ENCODE measurements at places on chromosomes 12 and 14. TPM values are rescaled to one million over a fixed set of nuclear protein-coding genes. Genes with fewer than 3 reads are reported as not detected.

GRCh38 chr12:632102-632696 is 31.0 kb downstream of the NINJ2 start:
- DNase-seq: no peak

DNA sequence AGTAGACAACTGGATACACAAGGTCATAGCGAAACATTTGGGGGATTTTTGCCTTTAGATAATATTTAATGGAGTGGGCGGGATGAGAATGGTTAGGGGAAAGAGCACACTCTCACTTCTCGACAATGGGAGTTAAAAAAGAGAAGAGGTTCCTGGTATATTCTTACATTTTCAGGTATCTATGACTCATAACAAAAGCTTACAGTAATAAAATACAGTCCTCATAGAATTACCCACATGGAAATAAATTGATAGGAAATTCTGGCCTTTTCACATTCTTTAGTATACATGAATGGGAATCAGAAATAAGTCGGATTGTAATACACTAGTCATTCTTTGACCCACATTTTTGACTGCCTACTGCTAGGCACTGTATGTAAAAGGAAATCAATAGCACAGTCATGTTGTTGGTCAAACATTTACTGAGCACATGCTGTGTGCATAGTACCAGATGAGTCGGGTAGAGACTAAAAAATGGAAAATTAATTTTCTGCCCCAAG is 8.2 kb upstream of the CRADD start:
- DNase-seq: no peak

DNA sequence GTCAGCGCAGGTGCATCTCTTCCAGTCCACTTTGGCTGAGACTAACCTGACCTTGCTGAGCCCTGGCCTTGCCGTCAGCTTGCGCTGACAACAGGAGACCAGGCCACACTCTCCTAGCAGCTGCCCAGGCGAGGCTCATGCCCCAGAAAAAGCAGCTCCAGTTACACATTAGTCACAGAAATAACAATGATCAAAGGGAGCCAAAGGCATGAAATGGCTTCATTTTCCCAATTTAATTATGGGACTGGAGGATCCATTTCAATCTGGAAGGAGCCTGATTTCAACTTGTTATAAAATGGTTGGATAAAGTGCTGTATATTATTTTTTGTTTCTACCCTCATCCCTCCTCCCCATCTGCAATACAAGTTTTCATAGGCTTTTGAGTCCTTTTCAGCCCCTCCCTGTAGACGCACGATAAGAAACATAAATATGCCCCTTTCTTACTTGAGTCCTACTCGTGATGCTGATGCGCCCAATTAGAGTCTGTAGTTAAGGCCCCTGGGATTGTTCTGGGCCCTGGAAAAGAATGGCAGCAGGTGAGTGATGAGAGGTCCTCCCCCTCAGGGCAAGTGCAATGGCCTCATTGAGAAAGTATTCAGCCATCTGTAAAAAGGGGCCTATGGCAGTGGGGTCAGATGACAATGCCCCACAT is 376.0 kb downstream of the C12orf75 start:
- DNase-seq: no peak

GRCh38 chr12:78331753-78332152 is 501.1 kb downstream of the NAV3 start:
- no peak for DNase-seq

GRCh38 chr14:42804141-42804540 is 1197.5 kb downstream of the LRFN5 start:
- DNase-seq: no peak

DNA sequence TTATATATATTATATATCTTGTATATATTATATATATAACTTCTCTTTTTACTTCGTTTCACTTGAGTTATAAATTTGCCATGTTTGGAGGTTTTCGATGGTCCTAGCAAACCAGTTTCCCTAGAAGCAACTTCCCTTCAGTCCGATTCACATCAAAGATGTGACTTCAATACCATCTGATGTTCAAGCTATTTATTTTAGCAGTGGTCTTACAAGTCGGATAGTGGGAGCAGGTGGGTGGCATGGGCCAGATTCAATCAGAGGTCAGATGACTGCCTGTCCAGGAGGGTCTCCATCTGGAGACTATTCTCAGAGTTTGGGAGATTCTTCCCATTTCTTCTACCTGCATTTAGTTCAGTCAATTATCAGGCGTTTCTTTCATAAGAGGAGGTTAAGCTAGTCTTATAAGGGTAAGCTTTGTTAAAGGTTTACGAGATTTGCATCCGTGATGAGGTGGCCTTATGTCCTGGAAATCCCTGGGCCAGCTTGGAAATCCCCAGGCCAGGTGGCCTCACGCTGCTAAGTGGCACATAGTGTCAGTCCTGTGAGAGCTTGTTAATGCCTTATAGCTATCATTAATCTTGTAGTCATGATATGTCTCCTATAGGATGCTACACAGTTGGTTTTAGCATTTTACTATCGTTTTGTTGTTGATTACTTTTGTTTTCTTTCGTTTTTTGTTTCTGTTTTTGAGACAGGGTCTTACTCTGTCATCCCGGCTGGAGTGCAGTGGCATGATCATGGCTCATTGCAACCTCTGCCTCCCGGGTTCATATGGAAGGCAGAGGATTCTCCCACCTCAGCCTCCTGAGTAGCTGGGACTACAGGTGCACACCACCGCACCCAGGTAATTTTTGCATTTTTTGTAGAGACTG is 145.8 kb downstream of the BICD1 start:
- DNase-seq: no peak

The NGB gene
- not detected for total RNA-seq

GRCh38 chr14:96626916-96627315 is 124.7 kb downstream of the PAPOLA start:
- no peak for DNase-seq

DNA sequence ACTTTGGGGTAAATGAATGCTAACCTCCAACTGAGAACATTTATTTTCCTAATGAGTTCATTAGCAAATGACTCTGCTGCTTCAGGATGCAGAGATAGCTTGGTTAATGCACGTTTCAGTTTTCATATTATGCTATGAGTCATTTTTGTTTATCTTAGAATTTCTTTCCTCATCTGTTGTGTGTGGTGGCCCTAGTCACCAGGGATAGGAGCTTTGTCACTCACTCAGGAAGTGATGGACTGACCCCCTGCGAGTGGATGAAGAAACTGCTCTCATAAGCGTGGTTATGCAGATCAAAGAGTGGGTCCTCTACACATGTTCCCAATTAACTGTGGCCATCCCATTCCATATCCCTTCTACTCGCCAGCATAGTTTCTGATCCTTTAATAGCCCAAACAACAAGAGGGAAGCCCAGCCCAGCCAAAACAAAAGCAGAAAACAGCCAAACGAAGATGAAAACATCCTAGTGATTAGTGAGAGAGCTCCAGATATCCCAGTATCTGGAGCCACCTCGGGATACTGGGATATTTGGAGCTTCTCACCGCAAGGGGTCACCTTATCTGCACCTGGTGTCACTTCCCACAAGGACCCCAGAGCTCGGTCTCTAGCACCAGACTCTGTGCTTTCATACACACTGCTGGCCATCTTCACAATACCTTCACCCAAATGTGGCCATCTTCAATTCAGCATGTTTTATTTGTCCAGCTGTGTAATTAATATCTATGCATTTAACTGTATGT is 8.6 kb downstream of the TC2N start:
- DNase-seq: no peak

DNA sequence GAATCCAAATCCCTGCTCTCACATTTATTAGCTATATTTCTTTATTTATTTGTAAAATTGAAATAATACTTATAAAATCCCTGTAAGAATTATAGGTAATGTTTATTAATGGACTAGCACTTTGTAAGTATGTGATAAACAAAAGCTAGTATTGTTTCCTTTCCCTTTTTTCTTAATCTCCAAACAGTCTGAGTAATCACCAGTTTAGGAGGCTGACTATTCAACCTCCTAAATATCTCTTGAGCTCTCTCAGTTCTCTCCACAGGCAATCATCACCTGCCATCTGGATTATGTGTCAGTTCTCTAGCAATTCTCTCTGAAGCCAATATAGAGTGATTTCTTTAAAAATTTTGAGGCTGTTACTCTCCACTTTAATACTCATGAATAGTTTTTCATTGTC is 9.2 kb upstream of the LYZ start:
- DNase-seq: no peak

- no peak for DNase-seq
Measured at GRCh38 chr12:27967551-27968054, 4.9 kb downstream of the PTHLH start.

The PPP4R4 gene
- 4.4 TPM for total RNA-seq

DNA sequence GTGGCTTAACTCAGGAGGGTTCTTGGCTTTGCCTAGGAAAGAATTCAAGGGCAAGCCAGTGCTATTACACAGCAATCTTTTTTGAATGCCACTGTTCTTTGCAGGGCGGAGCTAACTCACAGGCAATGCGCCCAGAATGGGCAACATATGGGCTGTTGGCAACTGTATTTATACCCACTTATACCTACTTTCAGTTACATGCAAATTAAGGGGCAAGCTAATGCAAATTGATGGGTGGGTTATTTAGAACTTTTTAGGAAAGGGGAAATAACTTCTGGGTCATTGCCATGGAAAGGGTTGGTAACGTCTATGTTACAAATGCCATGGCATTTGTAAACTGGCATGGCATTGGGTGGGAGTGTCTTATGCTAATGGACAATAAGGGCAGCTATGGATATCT is 85.4 kb downstream of the C12orf50 start:
- no peak for DNase-seq

The PTGDR gene
- total RNA-seq: 0.23 TPM

The MYO1A gene
- 0.16 TPM for total RNA-seq

- DNase-seq: no peak
Measured at GRCh38 chr14:92615451-92615850, 101.9 kb downstream of the RIN3 start.

DNA sequence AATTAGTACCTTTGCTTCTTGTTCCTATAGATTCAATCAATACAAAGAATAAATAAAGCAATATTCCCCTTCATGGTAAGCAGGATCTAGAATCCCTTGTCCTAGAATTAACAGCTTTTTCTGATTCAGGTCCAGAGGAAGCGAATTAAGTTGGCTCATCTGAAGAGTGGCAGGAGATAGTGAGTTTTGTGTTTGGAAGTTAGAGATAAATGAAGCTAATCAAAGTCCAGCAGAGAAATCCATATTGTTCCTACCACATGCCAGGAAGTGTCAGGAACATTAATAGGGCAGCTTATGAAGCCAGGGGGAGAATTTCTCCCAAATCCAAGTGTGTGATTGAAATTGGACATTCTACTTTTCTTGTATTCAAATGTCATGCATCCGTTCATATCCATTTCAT is 13.9 kb downstream of the CAPZA3 start:
- no peak for DNase-seq

DNA sequence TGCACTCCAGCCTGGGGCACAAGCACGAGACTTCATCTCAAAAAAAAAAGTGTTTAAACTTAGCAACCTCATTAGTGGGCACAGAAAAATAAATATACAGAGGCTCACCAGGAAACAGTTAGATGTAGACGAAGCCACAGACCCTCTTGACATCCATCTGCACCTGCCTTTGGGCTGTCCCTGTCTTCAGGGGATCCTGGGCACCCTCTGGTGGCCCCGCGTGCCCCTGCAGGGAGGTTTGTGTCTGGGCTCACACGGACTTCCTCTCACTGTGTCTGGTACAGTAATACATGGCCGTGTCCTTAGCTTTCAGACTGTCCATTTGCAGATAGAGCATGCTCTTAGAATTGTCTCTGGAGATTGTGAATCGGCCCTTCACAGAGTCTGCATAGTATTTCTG is 916.5 kb downstream of the TMEM121 start:
- no peak for DNase-seq

The RNASE13 gene
- total RNA-seq: not detected

DNA sequence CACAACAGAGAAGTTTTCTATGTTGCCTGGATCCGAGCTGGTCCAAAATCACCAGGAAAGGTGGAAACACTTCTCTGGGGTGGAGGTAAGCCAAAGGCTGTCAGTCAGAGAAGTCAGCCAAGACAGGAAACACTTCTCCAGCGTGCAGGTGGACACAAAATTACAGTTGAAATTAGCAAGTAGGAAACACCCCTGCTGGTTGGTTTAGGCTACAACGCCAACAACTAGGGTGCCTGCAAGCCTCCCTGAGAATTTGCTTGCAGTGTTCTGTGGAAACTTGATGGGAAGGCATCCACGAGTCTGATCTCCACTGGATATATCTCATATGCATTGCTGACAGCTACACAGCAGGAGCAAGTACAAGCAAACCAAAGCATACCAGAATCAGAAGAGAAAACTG is 600.5 kb downstream of the RERGL start:
- no peak for DNase-seq

Data from suprapubic skin (tissue), 4 donors.